ENCODE measurements at places on chromosomes 2 and 18.

DNA sequence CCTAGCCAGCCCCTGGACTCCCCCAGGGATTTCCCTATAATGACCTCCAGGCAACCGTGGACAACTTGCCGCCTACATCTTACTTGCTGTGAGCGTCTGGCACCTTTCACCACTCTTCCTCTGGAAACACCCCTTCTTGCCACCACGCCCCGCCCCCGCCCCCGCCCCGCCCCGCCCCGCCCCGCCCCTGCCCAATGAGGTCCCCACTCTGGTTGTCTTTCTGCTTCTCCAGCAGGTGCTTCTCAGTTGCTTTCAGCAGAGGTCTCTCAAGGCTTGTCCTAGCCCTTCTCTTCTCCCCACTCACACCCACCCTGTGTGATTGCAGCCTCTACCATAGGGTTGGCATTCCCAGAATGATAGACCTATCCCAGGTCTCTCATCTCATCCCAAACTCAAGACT lies 214.5 kb downstream of the EN1 start:
- DNase-seq: no peak

- DNase-seq: no peak
Measured at GRCh38 chr18:12862467-12862866, 21.6 kb downstream of the PTPN2 start.

DNA sequence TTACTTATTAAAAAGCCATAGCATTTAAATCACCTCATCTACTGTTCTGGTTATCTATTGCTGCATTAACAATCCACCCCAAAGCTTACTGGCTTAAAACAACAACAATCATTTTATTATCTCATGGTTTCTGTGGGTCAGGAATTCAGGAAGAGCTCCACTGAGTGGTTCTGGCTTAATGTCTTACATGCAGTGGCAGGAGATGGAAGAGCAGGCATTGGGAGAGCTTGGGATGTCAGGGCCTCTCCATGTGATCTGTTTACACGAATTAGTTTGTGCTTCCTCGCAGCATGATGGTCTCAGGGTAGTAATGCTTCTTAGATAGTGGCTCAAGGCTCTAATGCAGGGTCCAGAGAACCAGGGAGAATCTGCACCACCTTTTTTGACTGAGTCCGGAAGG lies 14.4 kb upstream of the REL start:
- DNase-seq: no peak

- DNase-seq: no peak
Measured at GRCh38 chr2:5089409-5089808, 602.8 kb upstream of the SOX11 start.

GRCh38 chr2:128601298-128602037 lies 282.8 kb upstream of the HS6ST1 start:
- DNase-seq: no peak

GRCh38 chr2:191954451-191954850 lies 107.6 kb upstream of the CAVIN2 start:
- no peak for DNase-seq

DNA sequence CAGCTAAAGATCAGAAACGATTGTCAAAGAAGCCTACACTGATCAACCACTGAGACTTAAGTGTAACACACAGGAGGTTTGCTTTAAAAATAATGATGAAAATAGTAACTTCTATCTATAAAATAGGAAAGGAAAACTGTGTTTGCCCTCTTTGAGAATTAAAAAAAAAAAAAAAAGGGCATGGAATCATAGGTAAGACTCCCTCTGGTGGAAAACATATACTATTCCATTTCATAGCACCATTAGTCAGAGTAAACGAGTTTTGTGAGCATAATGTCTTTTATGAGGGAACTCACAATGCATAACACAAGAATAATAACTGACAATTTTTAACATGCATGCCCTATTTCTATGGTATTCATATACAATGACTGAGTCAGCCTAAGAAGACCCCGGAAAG lies 36.3 kb downstream of the SLC35F5 start:
- DNase-seq: no peak

DNA sequence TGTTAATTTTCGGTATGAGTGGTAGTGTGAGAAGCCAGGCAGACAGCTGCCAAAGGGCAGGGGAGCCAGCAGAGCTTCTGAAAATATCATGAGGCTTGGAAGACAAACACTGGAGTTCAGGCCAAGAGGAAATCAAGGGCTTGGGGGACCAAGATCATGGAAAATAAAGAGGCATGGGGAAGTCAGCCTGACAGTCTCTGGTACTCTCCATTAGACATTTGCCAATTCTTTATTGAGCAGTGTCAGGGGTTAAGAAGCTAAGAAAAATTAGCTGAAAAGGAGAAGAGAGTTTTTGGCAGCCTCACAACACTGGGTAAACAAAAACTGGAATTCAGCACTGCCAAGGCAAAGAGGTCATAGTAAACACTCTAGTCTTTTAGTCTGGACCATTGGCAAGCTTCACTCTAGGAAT lies 612.7 kb downstream of the EPHA4 start:
- DNase-seq: no peak

DNA sequence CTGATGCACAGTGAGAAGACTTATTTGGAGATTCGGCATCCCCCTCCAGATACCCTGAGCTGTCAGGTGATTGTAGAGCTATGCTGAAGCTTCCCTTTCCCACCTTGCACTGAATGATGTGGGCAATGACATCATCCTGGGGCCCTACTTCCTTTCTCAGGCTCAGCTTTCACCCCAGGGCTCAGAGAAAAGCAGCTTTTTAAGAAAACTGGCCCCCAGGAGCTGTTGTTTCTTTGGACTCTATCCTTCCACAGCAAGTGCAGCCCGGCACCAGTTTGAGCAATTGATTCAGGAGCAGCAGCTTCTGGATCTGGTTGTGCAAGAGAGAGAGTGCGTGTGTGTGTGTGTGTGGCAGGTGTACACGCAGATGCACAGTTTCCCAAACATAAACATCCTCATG lies 251.3 kb downstream of the ANAPC1 start:
- no peak for DNase-seq

- DNase-seq: no peak
Measured at GRCh38 chr2:173064151-173064805, 11.4 kb upstream of the MAP3K20 start.

- no peak for DNase-seq
Measured at GRCh38 chr18:9984080-9984479, 70.3 kb downstream of the VAPA start.

GRCh38 chr2:41859615-41860514 lies 188.0 kb upstream of the PKDCC start:
- DNase-seq: no peak

DNA sequence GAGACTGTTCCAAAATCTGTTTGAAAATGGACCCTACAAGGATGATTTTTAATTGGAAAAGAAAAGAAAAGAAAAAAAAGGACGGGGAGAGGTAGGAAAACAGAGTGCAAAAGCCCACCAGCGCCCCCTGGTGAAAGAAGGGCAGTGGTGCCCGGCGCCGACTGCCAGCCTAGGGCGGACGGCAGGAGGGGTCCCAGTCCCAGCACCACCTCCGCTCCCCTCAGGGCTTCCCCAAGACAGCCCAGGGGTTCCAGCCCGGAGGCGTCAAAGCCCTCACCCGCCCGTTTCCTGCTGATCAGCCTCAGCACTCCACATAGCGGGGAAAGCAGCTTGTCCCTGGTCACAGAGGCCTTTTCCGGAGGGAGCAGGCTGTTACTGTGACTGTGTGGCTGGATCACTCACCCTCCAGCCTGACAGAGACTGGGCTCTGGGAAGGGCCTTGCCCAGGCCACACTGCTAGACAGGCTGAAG lies 213.9 kb downstream of the TFCP2L1 start:
- no peak for DNase-seq

- DNase-seq: no peak
Measured at GRCh38 chr2:133711201-133711600, 142.9 kb upstream of the NCKAP5 start.

Measured in cortex of kidney (tissue), 1 donor.